ENCODE measurements at places on chromosomes 5 and 9. TPM values are rescaled to one million over a fixed set of nuclear protein-coding genes. Genes with fewer than 3 reads are reported as not detected.
A peak's percentile ranks its signal among the peaks of the same experiment; 100 is the strongest.

- peak; percentile 57 for DNase-seq
Observed at GRCh38 chr5:126403876-126404275, 19.3 kb upstream of the GRAMD2B start.

DNA sequence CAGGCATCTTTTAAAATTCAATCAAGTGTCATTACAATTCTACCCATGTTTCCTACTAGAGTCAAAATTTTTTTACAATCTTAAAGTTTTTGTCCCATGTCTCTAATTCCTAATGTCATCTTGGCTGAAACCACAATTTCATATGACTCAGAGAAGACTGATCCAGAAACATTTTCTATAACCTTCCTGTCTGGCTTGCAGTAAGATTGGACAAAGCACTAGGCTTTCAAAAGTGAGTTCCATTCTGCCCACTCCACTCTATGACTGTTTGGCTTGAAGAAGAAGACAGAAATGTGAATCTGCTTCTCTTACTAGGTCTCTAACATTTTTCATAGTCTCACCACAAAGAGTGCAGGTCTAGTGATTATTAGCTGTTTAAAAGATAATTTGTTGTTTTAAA lies 88.8 kb downstream of the NR3C1 start:
- DNase-seq = peak; percentile 66

- no peak for DNase-seq
Observed at GRCh38 chr9:78187763-78188484, 48.0 kb upstream of the CEP78 start.

The PRUNE2 gene
- 10.8 TPM for total RNA-seq

The ARL14EPL gene
- under 0.01 TPM for total RNA-seq

The ANXA6 gene
- total RNA-seq = 53.6 TPM

The SPINK4 gene
- not detected for total RNA-seq

Data from dermis microvascular lymphatic vessel endothelial cell (primary cell).